ENCODE measurements at places on chromosomes 1 and 21.

GRCh38 chr1:232568906-232569553, 60.9 kb downstream of the SIPA1L2 start:
- no peak for DNase-seq

DNA sequence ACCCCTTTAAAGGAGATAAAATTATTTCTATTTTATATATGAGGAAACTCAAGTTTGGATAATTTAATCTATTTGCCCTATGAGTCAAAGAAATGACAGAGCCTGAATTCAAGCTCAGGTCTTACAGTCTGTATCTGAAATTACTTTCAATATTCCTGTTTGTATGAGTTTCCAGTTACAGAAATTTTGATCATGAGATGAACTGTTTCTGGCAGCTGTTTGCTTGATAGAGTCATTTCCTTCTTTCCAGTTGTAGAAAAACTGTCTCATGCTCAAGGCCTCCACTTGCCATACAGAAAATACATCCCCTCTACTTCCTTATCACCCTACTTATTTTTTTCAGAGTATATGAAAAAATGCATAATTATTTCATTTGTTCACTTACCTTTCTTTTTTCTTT, 87.6 kb downstream of the PTPRC start:
- DNase-seq = no peak

DNA sequence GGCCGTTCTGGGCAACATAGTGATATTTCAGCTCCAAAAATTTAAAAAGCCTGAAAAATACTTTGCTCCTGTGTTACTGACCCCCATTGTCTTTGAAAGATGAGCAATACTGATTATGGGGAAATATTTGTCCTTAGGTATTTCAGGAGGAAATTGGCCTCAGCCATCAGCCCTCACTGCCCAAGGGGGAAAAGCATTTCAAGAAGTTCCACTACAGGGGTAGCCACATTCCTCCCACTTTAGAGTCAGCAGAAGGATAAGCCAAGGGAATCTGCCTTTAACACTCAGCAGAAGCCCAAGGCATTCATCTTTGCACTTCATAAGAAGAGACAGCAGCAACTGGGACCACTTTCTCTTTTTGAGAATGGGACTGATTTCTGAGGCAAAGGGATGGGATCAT, 40.5 kb upstream of the ZNF326 start:
- no peak for DNase-seq

DNA sequence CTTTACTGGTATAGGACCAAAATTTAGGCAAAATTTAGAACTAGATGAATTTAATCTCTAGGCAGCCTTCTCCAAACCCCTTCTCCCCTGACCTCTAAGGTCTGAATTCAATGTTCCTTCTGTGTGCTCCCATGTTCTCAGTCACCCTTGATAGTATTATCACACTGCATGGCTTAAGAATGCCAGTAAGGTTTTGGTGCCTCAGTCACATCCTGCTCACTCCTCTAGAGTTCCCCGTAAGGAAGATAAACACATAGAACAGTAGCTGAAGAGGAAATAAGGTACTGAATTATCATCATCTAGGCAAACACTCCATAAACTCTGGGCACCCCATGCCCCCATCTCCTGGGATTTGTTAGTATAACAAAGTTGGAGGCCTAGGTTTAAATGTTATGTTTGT, 18.2 kb downstream of the PRRX1 start:
- DNase-seq = no peak

All from NCI-H1694 treated with DMSO at 0.1 percent for 48 hours (cell line).